ENCODE measurements at places on chromosomes 16 and 17.

DNA sequence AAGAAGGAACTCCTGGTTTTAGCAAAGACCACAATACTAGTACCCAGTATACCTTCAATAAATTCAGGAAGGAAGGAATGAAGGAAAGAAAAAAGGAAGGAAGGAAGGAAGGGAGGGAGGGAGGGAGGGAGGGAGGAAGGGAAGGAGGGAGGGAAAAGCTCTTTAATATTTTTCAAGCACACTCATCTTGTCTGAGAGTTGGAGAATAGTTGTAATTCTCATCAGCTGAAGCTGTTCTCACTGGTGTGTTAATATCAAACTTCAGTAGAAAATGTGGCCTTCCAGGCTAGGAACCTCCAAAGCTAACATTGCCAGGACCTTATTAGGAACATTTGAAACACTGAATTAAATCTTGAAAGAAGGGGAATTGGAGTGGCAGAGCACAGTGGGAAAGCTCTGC, 55.2 kb upstream of the CDH5 start:
- DNase-seq: no peak

GRCh38 chr16:50207652-50208051, 54.5 kb downstream of the TENT4B start:
- DNase-seq: no peak

GRCh38 chr16:8762254-8762653, 35.2 kb downstream of the TMEM186 start:
- no peak for DNase-seq

GRCh38 chr16:83928341-83929055, 24.5 kb upstream of the OSGIN1 start:
- DNase-seq: no peak

DNA sequence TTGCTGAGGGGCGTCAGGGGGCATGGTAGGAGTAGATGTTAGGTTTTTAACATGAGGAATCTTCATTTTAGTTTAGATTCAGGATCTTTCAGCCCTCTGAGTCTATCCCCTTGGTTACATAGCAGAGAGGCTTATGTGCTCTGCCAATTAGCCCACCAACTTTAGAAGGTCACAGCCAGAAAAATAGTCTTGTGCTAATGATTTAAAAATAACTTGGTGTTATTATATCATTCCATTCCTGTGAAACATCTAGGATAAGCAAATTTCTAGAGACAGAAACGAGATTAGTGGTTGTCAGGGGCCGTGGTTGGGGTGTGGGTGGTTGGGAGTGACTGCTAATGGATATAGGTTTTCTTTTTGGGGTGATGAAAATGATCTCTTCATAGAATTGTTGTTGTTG, 183.7 kb downstream of the SNX29 start:
- DNase-seq: no peak

GRCh38 chr16:85094176-85094805, 18.0 kb downstream of the CIBAR2 start:
- DNase-seq: no peak

GRCh38 chr16:68526143-68526781, 12.8 kb upstream of the ZFP90 start:
- DNase-seq: no peak

- no peak for DNase-seq
Observed at GRCh38 chr16:73205153-73205886, 157.4 kb upstream of the ZFHX3 start.

DNA sequence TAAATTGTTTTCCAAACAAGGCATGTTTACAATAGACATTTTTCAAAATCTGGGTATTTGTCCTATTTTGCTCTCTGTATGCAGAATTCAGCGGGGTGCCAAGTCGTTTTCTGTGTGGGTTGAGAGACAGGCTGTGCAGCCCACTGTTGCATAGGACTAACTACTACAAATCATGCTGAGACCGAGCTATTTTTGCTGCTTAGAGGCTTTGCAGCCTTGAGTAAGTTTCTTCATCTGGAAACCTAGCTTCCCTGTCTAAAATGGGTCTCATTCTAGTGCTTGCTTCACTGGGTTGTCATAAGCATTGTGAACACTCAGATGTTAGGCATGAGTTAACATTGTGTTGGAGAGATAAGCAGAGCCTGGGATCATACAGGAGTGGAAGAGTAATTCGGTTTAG, 1.3 kb downstream of the PRPSAP2 start:
- no peak for DNase-seq

- DNase-seq: peak; percentile 71
Observed at GRCh38 chr17:50501054-50501453, 7.2 kb upstream of the MYCBPAP start.

GRCh38 chr16:49858200-49859124, 2.5 kb upstream of the ZNF423 start:
- peak; percentile 78 for DNase-seq

Data from GM23338 (cell line).